ENCODE measurements at places on chromosomes 7 and 10. TPM values are rescaled to one million over a fixed set of nuclear protein-coding genes. Genes with fewer than 3 reads are reported as not detected.

DNA sequence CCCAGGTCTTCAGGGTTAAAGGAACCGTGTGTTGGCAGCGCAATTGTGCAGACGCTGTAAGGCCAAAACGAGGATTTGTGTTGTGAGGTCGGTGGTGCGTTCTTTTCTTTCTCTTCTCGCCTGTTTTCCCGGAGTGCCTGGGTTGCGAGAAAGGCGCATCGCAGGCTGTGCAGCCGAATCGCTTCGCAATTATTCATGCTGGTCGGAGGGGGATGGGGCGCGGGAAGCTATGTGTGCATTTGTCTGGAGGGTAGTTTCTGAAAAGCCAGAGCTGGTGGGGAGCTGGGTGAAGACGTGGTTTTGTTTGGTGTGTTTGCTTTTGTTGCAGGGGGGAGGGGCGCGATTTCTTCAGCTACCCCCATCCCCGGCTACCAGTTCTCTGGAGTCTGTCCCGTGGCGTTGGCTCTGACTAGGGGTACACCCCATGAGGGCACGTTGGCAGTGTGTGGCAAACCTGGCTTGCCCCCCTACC is 2.1 kb downstream of the MXI1 start:
- DNase-seq: peak; percentile 73

DNA sequence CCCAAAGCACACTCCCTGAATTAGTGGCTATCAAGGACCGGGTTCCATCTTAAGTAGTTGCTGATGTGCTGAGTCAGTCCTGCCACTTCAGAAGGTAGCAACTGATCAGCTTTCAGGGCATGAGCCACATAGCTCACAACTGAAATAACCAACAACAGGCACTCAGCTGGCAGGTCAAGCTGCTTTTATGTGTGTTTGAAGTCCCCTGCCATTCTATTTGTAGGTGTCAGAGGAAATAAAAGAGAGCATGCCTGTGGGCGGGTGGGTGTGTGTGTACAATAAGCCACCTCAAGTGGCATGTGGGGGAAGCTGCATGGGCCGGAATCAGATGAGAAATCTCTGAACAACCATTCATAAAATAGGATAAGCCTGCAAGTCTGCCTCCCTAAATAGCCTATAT is 114.3 kb upstream of the YAE1 start:
- no peak for DNase-seq

DNA sequence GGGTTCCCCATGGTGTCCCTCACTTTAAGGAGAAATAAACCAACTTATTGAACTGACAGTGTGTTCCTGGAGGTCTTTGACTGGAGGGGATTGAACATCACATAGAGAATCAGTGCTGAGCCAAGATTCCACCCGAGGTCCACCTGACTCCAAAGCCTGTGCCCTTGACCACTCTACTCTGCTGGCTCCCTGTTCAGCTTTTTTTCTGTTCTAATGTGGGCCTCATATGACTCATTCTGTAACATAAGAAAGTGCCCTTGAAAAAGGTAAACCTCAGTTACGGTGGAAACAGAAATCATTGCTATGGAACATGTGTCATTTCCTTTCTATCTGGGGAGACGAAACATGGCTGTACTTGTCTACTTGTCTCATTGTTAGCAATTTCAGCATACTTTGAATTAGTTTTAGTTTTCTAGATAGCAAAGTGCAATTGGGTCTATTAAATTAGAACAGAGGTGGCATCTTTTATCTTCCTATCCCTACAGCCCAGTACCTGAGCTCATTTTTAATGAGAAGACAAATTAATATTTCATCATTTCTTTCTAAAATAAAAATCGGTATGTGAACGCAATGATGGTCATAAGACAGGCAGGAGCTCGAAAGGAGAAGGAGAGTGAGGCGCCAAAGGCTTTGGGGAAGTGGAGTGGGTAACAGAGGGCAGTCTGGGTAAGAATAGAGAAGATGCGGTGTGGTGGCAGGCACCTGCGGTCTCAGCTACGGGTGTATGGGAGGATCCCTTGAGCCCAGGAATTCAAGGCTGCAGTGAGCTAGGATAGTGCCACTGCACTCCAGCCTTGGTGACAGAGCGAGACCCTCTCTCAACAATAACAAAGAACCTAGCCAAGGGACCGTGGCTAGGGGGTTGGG is 1.5 kb downstream of the GSDME start:
- peak; percentile 28 for DNase-seq

DNA sequence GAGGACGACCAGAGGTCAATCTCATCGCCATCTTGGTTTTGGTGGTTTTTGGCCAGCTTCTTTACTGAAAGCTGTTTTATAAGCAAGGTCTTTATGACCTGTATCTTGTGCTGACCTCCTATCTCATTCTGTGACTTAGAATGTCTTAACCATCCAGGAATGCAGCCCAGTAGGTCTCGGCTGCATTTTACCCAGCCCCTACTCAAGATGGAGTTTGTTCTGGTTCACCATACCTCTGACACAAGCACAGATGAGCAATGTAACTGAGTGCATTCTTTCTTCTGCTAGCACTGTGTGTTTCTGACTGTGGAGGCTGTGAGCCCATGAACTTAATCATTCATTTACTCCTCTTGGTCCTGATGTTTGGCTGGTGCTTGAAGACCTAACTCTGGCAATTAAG is 794.5 kb upstream of the CELF2 start:
- DNase-seq: no peak

DNA sequence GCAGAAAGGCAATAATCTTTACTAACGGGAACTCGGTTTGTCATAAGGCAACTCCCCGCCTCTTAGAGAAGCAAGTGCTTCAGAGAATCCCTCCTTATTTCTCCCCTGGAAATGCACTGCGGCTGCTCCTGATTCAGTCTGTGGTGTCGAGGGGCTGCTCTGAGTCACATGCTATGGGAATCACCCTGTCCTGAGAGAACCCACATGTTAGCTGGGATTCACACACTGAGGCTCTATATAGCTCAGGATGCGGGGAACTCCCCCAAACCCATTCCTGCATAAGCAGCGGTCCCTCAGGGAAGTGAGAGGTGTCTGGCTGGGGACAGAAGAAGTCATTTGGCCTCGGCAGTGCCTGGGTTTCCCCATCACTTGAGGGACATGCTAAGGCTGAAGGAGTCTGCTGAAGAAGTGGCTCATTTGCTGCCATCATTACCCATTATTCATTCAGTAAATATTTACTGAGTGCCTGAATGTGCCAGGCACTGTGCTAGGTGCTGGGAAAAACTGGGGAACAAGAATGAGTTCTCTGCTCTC is 87.5 kb downstream of the ATXN7L1 start:
- DNase-seq: no peak

CEP55 gene
- total RNA-seq: 52.0 TPM

DNA sequence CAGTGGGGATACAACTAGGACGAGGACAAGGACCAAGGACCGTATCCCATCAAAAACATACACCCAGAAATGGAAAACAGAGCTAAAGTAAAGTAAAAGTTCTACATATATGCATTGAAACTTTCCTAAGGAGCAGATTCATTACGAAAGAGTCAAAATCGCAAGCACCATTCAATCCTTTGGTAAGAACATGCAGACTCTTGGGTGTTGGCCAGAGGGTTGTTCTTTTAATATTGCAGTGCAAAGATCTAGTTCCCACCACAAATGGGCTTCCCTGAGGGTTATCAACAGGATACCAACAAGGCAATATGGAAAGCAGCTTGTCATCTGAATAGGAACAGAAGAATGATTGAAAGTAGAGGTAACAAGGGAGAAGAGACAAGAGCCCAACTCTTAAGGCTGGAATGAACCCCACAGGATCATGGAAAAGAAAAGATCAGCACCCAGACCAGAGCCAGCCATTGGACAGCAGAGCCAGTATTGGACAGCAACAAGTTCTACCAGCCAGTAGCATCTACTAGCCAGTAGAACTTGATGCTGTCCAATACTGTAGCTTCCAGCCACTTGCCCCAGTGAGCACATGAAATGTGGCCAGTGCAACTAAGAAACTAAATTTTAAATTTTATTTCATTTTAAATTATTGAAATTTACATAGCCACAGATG is 66.0 kb downstream of the OSBPL3 start:
- DNase-seq: no peak

DNA sequence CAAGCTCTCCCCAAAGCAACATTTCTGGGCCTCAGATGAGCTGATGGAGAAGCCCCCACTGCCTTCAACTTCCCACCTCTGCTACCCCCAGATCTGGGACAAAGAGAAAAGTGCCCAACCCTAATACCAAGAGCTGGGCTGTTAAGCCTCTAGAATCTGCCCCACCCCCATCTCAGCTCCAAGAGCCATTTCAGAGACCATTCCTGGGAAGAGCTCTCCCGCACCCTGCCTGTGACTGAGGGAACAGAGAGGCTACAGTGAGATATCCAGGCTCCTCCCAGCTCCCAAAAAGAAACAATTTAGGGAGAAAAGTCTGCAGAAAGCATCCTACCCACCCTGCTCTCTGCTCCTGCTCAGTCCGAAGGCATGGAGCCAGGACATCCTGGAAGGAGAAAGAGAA is 2.5 kb upstream of the KCNH2 start:
- DNase-seq: no peak

CCNJ gene
- total RNA-seq: 6.8 TPM

- no peak for DNase-seq
Observed at GRCh38 chr10:79581044-79581443, 20.8 kb upstream of the SFTPA2 start.

GRCh38 chr7:69489533-69489932 is 108.7 kb upstream of the AUTS2 start:
- no peak for DNase-seq

GRCh38 chr7:63039882-63040281 is 958.8 kb upstream of the ZNF722 start:
- no peak for DNase-seq

- DNase-seq: no peak
Observed at GRCh38 chr7:158313931-158314330, 273.7 kb downstream of the PTPRN2 start.

- no peak for DNase-seq
Observed at GRCh38 chr7:137768366-137768765, 78.4 kb downstream of the DGKI start.

GRCh38 chr10:57699944-57700343 is 567.8 kb downstream of the IPMK start:
- DNase-seq: no peak

DOCK4 gene
- total RNA-seq: 0.29 TPM
